ENCODE measurements at places on chromosomes 4 and X.

GRCh38 chr4:33134366-33134765 lies 2414.2 kb downstream of the PCDH7 start:
- no peak for DNase-seq

DNA sequence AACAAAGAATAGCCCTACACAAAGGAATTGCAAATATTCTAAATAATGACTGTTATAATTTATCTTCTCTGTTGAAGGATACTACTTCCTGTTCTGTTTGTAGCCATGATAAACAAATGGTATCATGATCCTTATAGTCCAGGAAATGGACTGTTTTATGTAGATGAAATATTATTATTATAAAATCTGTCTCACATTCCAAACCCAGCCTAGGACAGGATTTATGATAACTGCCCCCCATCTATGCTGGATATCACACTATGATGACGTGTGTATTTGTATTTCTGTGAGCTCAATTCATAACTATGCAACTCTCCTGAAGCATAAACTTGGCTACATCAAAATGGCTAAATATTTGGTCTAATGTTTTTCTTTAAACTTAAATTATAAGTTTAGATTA lies 21.3 kb downstream of the DMD start:
- no peak for DNase-seq

GRCh38 chr4:38149997-38150671 lies 189.9 kb downstream of the PTTG2 start:
- no peak for DNase-seq

- no peak for DNase-seq
Observed at GRCh38 chr4:13455411-13455810, 28.7 kb downstream of the RAB28 start.

- DNase-seq = no peak
Observed at GRCh38 chrX:64580035-64580434, 184.8 kb upstream of the MTMR8 start.

DNA sequence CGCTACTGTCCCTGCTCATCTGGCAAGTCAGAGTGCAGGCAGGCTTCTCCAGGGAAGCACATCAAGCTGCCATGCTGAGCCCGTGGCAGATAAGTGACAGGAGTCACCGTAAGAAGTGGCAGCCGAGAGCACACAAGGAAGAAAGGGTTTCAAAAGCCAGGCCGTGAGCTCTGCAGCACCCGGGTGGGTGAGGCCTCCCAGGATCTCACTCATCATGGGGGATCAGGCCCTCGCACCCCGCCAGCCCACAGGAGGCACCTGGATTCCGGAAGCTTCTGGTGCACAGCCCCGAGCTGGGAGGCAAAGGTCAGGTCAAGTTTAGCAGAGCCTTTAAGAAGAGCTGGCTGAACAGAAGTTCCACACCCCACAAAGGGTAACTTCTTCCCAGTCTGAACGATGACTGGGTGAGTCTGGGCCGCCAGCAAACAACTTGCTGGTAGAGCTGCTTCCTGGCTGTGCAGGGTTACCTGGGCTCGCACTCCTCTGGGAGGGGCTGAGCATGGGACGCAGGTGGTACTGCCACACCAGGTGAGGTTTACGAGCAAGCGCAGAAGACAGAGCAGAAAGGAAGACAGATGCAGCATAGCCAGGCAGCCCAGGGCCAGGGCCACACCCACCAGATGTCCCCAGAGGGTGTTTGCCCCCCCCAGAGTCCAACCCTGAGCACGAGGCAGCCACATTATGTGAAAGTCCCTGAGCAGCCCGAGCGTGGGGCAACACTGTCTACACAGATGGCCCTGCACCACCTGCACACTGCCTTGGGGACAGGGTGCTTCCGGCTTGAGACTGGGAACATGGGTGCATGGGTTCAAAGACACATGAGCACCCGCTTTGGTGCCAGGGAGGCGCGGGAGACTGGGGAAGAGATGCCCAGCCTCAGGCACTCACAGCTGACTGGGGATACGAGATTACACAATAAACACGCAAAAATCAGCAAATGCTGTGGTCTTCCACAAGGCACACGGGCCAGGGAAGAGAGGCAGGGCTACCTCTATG lies 7.7 kb downstream of the CCNQ start:
- DNase-seq = peak; percentile 19

DNA sequence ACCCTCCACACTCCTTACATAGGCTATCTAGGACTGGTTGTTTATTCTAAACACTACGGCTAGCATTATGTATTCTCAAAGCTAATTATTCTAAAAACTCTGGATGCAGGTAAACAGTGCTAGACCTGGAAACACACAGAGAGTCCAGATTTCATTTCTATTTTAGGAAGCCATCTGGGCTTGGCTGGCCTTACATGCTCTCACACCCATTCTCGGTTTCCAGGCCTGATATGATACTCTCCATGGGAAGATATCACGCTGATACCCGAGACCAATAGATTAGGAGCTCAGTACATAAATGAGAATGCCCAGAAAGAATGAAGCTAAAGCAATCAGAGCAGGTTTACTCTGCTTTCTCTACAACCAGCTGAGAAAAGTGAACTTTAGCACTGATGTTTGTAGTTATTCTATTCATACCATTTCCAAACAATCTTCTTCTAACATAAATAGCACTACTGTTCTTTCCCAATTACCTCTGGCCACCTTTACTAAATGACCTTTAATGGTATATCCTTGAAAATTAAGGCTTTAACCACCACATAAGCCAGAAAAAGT lies 973.3 kb downstream of the PCDH18 start:
- DNase-seq = no peak

DNA sequence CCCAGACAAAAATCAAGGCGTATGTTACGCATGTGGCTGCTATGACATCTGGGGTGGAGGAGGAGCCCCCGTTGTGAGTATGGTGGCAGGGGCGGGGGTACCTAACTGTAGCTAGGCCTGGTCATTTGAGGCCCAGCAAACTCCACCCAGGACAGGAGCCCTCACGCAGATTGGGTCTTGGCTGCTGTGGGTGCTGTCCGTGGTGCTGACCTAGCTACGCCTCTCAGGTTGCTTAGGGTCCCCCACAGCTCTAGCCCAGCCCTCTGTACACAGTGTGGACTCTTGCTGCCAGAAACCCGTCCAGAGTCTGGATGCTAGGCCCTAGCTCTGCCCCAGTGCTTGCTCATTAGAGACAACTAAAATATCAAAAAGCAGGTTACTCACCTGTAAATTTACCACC lies 146.7 kb upstream of the PSAPL1 start:
- no peak for DNase-seq

GRCh38 chr4:113064244-113064643 lies 14.8 kb downstream of the ANK2 start:
- DNase-seq = no peak

DNA sequence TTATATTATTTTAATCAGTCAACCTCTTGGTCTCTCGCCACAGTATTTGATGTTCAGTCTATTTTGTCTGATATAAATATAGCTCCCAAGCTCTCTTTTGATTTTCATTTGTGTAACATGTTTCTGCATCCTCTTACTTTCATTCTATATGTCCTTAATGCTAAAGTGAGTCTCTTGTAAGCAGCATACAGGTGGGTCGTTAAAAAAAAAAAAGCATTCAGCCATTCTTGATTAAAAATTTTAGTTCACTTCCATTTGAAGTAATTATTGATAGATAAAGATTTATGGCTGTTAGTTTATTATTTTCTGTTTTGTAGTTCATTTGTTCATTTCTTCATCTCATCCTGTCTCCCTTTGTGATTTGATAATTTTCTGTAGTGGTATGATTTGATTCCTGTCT lies 229.1 kb downstream of the GUCY2F start:
- DNase-seq = no peak

DNA sequence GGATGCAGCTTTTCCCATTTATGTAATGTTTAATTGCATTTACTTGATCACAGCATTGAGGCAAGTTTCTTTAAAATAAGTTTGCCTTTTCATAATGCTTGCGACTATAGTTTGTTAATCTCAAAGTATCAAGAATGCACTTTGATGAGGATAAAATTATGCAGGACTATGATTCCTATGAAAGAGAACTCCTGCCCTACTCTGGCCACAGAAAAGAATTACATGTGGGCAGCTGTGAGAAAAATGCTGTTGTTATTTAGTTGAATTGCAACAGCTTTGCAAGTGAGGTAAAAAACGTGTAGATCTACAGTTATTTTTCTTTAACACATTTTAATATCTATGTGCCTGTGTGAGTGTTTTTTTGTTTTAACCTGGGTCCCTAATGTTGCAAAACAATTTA lies 12.5 kb upstream of the OSTC start:
- DNase-seq = no peak

GRCh38 chr4:92234393-92235176 lies 69.2 kb upstream of the GRID2 start:
- DNase-seq = no peak

DNA sequence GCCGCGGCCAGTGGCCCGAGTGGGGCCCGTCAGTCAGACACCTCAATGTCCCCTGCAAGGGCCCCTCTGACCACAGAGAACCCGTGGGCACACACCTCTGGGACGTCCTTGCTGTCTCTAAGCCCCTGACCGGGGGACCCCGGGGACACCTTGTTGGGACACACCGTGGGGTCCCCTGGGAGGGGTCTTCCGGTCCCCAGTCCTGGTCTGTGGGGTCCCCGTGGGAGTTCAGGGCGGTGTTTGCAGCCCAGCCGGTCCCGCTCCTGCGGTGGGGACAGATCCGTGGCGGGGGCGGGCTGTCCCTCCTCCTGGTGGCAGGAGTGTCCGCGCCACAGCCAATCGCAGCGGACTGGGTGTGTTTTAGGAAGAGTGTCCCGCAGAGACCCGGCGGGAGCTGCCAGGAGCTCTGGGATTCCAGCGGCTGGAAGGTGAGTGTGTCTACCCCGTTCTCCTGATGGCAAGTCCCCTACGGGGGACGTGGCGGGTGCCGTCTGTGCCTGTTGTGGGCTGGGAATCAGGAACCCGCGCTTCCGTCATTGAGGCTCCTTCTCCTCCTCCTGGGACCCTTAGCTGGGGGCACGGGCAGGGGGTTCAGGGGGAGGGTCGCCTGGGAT lies 5.1 kb upstream of the PLCXD1 start:
- peak; percentile 62 for DNase-seq

GRCh38 chrX:76159453-76159852 lies 13.4 kb upstream of the PBDC1 start:
- DNase-seq = no peak

DNA sequence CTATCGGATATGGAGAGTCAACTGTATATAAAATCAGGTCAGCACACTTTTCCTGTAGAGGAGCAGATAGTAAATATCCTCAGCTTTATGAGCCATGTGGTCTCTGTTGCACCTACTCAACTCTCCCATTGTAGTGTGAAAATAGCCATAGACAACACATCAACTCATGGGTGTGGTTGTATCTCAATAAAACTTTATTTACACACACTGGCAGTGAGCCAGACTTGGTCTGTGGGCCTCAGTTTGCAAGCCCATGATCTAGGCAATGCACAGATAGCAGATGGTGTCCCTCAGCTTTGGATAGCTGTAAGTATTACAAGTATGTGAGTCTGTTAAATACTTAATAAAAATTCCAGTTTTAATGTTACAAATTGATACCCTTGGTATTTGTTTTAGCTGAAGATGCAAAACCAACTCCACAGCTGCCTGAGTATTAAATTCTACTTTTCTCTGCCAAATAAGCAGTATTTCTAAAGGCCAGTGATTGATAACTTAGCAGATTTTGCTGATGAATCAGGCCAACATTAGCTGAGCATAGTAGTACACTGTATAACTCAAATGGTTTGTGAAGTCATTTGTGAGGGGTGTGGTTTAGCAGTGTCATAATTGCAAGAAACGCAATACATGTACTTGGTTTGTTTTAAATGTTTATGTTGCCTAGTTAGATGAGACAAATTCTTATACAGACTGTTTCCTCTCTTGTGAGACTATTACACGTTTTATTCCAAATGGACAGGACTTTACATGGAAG lies 87.3 kb downstream of the GPR143 start:
- no peak for DNase-seq

DNA sequence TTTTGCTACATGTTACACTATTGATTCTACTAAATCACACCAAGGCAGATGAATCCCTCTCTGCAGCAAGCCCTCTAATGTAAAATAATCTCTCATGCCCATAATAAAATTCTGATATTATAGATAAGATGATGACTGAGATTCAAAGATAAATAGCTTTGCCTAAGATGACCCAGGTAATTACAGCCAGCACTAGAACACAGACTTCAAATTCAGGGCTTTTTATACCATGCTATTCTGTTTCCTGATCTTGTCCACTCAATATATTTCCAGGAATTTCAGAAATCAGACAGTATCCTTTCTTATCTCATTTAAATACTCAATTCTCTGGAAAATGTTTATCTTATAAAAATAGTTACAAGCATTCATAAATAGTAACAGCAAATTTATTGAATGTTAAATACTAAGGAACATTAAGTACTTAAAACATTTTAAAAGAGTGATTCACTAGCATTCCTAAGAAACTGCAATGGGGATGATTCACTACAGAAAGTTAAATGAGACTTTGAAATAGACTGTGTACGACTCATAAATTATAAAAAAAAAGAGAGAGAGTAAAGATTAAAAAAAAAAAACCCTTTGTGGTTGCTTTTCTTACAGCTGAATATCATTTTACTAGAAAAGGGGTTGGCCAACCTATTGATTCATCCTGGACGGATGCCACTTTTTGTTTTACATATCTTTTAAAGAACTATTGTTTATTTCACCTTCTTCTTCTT lies 45.8 kb upstream of the IL21 start:
- DNase-seq = no peak

DNA sequence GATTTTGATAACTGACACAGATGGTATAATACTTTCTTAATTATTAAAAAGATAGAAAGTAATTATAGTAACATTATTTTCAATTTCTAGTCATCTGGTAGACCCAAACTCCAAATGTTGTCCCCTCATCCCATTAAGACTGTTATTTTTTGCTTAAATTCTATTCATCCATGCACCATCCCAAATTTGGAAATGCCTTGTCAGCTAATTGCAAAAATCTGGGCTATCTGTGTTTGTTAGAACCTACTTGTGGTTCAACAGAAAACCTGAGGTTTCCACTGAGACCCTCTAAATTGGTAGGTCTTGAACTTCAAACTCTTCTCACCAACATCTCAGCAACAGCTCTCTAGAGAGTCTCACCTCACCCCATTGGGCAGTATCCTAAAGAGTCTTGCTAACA lies 172.2 kb upstream of the ADGRL3 start:
- no peak for DNase-seq

GRCh38 chr4:59712470-59712869 lies 1487.7 kb upstream of the ADGRL3 start:
- no peak for DNase-seq

- DNase-seq = peak; percentile 11
Observed at GRCh38 chrX:133838761-133839676, 146.4 kb downstream of the GPC3 start.

DNA sequence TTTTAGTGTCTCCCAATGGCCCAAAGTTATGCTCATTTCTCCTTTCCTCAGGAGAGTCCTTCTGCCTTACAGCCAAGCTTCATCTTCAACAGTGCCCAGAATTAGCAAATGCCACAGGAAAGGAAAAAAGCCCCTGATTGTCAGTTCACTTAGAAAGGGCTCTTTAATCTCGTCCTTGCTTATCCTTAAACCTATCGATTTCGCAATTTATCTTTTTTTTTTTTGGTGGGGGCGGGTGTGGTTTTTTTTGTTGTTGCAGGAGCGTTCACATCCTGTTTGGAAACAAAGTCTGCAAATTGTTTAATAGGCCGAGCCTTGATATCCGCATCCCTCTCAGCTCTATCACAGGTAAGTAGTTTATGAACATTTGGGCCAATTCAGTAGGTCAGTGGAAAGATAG lies 20.2 kb downstream of the TRPC5OS start:
- no peak for DNase-seq

GRCh38 chr4:20629186-20630106 lies 70.8 kb upstream of the PACRGL start:
- DNase-seq = no peak
